ENCODE measurements at places on chromosomes 7 and 10. TPM values are rescaled to one million over a fixed set of nuclear protein-coding genes. Genes with fewer than 3 reads are reported as not detected.

Gene SPDYE5
- not detected for total RNA-seq

Gene ZNF92
- 15.5 TPM for total RNA-seq

- DNase-seq, result peak; percentile 70
- peak overlapping the region; percentile 89 for H3K27ac ChIP-seq
- H3K36me3 ChIP-seq, result no peaks in the 10 kb centered on the region
- no peak overlapping the region for H3K4me3 ChIP-seq
Observed at GRCh38 chr7:131188367-131189339, 139.0 kb upstream of the MKLN1 start.

DNA sequence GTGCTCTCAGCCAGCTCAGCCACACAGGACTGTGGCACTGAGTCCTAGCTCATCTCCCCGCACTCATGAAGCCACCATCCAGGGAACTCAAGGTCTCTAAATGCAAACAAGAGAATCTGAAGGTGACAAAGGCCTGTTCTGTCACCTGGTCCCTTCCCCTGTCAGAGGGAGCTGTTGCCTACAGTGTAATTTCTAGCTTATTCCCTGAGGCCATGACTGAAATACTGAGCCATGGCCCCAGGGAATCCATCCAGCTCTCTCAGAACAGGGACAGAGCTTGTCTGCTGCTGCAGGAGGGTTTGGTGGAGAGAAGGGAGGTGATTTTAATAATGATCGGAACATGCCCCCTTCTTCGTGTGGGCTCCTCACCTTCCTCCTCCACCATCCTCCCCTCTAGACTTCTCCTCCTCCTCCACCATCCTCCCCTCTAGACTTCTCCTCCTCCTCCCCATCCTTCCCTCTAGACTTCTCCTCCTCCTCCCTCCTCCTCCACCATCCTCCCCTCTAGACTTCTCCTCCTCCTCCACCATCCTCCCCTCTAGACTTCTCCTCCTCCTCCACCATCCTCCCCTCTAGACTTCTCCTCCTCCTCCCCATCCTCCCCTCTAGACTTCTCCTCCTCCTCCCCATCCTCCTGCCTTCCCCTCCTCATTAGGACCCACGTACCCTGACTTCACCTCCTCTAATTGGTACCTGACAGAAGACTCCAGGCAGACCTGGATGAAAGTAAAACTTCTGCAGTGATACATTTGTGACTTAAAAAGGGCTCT lies 338.0 kb upstream of the MKI67 start:
- H3K4me3 ChIP-seq, result no peak overlapping the region
- no peaks in the 10 kb centered on the region for H3K4me1 ChIP-seq
- H3K27ac ChIP-seq, result no peak overlapping the region

- peaks cover 27% of the 10 kb centered on the region for H3K36me3 ChIP-seq
- H3K4me3 ChIP-seq, result no peak overlapping the region
- peaks cover 63% of the 10 kb centered on the region for H3K4me1 ChIP-seq
- no peak for DNase-seq
- H3K27ac ChIP-seq, result no peak overlapping the region
Observed at GRCh38 chr10:17655567-17656146, 11.7 kb downstream of the STAM start.

DNA sequence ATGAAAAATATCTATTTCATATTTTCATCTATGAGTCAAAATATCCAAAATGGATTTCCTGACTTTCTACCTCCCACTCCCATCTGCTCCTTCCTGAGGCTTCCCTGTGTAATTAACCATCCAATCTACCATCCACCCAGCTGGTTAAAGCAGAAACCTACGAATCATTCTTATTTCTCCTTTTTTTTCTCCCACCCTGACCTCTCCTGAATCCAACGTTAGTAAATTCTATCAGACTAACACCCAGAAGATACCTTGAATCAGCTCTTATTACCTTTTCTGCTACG lies 3.7 kb upstream of the LIPF start:
- H3K4me1 ChIP-seq, result no peaks in the 10 kb centered on the region

DNA sequence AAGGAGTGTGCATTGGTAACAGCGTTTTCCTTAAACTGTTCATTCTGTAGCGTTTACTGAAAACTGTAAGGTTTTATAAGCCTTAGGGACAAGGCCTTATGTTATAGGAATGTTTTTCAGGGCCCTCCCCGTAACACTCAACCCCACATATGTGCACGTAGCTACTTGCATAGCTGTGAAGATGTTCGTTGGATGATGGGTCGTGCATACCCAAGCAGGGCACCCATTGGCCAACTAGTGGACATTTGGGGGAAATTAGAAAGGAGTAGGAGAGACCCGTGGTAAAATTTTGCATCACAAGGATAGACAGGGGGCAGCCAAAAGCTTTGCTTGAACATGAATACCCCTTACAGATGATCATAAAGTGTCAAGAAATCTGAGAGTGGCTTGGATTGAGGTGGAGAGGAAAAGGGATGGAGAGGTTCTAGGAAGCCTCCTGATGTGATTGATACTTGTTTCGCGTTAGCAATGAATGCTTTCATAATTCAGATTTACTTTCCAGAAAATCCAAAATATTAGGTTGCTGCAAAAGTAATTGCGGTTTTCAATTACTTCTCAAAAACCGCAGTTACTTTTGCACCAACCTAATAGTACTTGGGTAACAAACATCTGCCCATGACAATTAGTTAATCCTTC lies 878 bp downstream of the SEC61A2 start:
- peaks cover 31% of the 10 kb centered on the region for H3K4me1 ChIP-seq
- DNase-seq, result peak; percentile 58
- peak overlapping the region; percentile 50 for H3K27ac ChIP-seq
- peak overlapping the region; percentile 83 for H3K4me3 ChIP-seq

- peaks cover 4% of the 10 kb centered on the region for H3K27me3 ChIP-seq
- DNase-seq, result no peak
- H3K4me3 ChIP-seq, result no peak overlapping the region
Observed at GRCh38 chr10:75049316-75050148, 61.9 kb upstream of the SAMD8 start.

DNA sequence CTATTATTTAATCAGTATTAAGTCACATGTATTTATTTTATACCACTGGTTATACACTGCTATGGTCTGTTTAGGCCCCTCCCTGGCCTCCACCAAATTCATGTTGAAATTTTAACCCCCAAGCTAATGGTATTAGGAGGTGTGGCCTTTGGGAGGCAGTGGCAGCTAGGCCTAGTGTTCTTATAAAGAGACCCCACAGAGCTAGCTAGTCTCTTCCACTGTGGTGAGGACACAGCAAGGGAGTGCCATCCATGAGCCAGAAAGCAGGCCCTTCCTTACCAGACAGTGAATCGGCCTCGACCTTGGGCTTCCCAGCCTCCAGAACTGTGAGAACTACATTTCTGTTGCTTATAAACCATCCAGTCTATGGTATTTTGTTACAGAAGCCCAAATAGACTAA lies 28.7 kb downstream of the RBM48 start:
- DNase-seq, result no peak
- H3K4me3 ChIP-seq, result no peak overlapping the region
- no peaks in the 10 kb centered on the region for H3K27me3 ChIP-seq
- H3K36me3 ChIP-seq, result no peaks in the 10 kb centered on the region
- H3K4me1 ChIP-seq, result no peaks in the 10 kb centered on the region

- H3K27ac ChIP-seq, result no peak overlapping the region
- H3K4me1 ChIP-seq, result peaks cover 26% of the 10 kb centered on the region
- H3K4me3 ChIP-seq, result no peak overlapping the region
- no peak for DNase-seq
- no peaks in the 10 kb centered on the region for H3K27me3 ChIP-seq
- H3K36me3 ChIP-seq, result no peaks in the 10 kb centered on the region
Observed at GRCh38 chr10:91215384-91215783, 5.1 kb upstream of the PCGF5 start.

- no peak overlapping the region for H3K27ac ChIP-seq
- H3K4me1 ChIP-seq, result no peaks in the 10 kb centered on the region
- H3K36me3 ChIP-seq, result peaks cover 6% of the 10 kb centered on the region
- H3K27me3 ChIP-seq, result no peaks in the 10 kb centered on the region
- H3K4me3 ChIP-seq, result no peak overlapping the region
- DNase-seq, result no peak
Observed at GRCh38 chr7:158911145-158911544, 54.8 kb downstream of the DYNC2I1 start.

GRCh38 chr10:16632996-16633395 lies 111.3 kb upstream of the C1QL3 start:
- H3K27me3 ChIP-seq, result no peaks in the 10 kb centered on the region
- no peak for DNase-seq
- H3K36me3 ChIP-seq, result peaks cover 10% of the 10 kb centered on the region
- no peaks in the 10 kb centered on the region for H3K4me1 ChIP-seq
